ENCODE measurements at places on chromosomes 2 and 18. TPM values are rescaled to one million over a fixed set of nuclear protein-coding genes. Genes with fewer than 3 reads are reported as not detected.

Gene GDF7
- total RNA-seq = under 0.01 TPM

Gene ZSWIM2
- total RNA-seq = not detected

Gene CUL3
- total RNA-seq = 59.5 TPM

Gene SERPINB4
- not detected for total RNA-seq

Gene TMEM87B
- 38.9 TPM for total RNA-seq

Gene MC2R
- total RNA-seq = not detected

Gene CYP1B1
- total RNA-seq = 827 TPM

Gene AQP4
- not detected for total RNA-seq

Gene DNAJC27
- total RNA-seq = 7.7 TPM

Gene KLHL29
- 3.3 TPM for total RNA-seq

Gene CHST9
- total RNA-seq = not detected

Gene COL3A1
- 3,160 TPM for total RNA-seq

Gene KCNF1
- total RNA-seq = not detected

- no peak for DNase-seq
Measured at GRCh38 chr18:53610957-53611356, 613.5 kb downstream of the MBD2 start.

GRCh38 chr2:41784496-41784895 lies 263.3 kb upstream of the PKDCC start:
- DNase-seq = peak; percentile 53

DNA sequence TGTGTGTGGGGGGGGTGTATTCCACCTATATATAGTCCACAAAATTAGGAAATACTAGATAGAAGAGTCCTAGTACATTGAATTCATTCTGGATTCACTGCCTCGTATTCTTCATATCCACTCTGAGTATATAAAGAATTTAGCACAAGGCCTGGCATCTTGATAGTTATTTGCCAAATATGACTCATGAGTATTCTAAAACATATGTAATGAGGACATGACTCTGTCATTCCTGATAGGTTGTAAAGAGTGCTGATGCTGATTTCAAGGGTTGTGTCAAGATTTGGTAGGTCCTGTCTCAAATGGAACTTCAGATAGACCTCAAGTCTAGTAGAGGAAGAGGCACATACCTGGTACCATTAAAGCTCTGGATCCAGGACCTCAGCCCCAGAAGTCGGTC lies 173.4 kb upstream of the BOD1L2 start:
- DNase-seq = peak; percentile 6

DNA sequence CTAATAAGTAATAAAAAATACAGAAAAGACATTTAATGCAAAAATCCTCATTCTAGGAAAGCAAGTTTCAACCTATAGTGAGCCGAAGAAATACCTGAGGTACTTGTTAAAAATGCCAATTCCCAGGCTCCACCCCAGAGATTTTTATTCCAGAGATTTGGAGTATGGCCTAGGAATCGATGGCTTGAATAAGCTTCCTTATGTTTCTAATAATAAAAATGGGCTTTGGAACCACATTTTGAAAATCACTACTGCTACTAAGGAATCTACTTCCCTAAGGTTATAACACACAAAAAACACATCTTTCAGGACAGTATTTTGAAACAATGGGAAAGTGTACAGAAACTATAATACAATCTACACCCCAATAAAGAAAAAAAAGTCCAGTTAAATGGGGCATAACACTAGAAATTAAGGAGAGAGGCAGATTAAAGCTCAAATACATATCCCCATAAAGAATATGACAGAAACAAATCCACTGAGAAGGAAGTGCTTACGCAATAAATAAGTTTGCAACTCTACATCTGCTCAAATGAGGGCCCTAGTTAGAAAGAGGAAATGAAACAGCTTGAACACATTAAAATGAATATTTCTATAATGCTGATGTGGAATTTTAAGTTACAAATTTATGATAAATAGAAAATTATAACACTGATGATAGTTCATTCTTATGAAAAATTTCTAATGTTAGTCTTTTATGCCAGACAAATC lies 103.7 kb downstream of the EPB41L3 start:
- DNase-seq = no peak

- DNase-seq = peak; percentile 14
Measured at GRCh38 chr2:105468582-105469042, 69.8 kb upstream of the FHL2 start.

- no peak for DNase-seq
Measured at GRCh38 chr18:38198526-38198925, 632.9 kb upstream of the CELF4 start.

- no peak for DNase-seq
Measured at GRCh38 chr18:67770520-67770919, 254.0 kb upstream of the DSEL start.

DNA sequence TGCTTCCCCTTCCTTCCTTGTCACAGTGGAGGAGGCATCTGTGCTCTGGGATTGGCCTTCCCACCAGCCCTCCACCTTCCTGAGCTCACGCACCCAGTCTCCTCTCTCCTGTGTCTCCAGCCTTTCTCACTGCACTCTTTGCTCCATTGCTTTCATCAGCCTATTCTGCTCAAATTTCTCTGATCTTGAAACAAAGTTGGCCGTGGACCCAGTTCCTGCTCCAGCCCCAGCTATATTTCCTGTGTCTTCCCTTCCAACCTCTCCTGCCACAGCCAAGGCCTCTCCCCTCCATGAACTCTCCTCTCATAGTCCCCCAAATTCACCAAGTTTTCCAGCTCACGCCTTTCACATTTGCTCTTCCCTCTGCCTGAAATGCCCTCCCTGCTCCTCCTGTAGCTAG lies 226.6 kb upstream of the AGAP1 start:
- no peak for DNase-seq

DNA sequence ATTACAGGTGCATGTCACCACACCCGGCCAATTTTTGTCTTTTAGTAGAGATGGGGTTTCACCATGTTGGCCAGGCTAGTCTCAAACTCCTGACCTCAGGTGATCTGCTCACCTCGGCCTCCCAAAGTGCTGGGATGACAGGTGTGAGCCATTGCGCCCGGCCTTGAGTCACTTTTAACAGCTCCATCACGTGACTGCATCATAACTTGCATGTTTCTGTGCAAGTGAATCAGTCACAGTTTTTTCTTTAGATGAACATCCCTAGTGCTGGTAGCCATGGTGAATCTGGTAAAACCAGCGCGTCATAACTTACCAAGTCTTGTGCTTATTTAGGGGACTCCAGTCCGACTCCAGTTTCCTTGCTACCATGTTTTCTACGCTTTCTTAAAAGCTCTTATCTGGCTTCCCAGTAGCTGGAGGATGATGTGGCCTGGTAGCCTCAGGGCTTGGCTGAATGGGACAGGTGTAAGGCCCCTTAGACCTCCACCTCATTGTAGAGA lies 33.1 kb downstream of the PCARE start:
- DNase-seq = no peak

- no peak for DNase-seq
Measured at GRCh38 chr2:54497763-54498680, 41.9 kb downstream of the SPTBN1 start.

DNA sequence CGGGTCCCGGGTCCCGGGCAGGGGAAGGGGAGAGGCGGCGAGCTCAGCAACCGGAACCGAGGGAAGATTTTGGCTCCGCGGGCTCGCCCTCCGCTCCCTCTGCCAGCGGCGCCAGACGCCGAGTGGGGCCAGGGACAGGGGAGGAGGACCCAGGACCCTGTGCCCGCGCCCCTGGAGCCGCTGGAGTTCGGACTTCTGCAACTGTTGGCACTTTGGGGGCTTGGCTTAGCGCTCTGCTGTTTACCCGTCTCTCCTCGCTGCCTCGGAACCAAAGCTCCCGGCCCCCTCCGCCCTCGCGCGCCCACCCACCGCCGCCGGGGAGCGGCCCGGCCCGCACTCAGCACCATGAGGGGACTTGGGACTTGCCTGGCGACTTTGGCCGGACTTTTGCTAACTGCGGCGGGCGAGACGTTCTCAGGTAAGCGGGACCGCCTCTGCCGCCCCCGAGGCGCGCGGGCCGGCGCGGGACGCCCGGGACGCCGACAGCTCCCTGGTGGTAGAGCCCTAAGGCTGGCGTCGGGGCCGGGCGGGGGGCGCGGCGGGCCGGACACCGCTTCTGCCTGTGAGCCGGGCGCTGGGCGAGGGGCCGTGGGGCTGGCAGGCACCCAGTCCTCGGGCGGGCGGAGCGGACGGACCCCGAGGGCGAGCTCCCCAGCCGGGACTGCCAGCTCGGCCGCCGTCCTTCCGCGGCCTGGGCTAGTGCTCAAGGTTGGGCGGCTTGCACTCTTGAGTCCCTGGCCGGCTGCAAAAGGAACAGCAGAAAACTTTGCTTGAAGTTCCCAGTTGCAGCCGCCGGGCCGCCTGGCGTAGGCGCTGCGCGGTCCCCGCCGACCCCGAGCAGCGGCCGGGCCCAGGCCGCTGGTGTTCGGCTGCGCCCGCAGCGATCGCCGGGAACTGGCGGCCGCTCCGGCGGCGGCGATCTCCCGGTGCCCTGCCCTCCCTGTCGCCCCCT lies 634 bp downstream of the PTPRM start:
- DNase-seq = peak; percentile 93

- peak; percentile 29 for DNase-seq
Measured at GRCh38 chr2:160156665-160157064, 43.4 kb downstream of the ITGB6 start.

DNA sequence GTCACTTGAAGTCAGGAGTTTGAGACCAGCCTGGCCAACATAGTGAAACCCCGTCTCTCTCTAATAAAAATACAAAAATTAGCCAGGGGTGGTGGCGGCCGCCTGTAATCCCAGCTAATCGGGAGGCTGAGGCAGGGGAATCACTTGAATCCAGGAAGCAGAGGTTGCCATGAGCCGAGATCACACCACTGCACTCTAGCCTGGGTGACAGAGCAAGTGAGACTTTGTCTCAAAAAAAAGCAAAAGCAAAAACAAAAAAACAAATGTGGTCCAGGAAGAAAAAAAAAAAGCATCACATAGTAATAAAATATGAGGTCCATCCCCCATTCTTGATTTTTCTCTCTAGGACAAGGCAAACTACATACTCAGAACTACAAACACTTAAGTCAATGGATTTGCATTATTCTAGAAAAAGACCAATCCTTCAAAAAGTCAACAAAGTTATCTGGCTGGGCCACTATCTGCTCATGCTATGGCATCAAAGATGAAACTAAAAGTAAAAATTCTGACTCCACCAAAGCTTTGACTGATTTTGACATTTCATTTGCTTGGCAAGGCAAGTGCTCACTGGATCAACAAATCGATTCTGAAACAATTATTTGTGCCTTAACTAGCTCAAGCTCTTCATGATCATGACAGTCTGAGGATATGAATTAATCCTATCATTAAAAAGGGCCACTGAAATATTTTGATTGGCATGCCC lies 28.4 kb downstream of the MEX3C start:
- no peak for DNase-seq

DNA sequence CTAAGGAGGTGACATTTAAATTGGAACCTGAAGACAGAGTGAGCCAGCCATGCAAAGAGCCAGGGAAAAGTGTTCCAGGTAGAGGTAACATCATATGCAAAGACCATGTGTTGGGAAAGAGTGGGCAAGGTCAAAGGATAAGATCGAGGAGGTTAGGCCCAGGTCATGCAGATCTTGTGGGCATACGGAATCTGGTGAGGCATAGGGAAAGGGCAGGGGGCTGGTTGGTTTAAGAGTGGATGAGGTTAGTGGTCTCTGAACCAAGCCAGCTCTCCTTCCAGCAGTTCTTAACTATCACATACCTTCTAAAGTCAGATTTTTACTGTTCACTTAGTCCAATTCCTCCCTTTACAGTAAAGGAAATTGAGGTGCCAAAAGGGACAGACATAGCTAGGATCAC lies 3.0 kb downstream of the ANKRD53 start:
- DNase-seq = peak; percentile 76

GRCh38 chr2:150640039-150640438 lies 152.6 kb upstream of the RND3 start:
- no peak for DNase-seq

DNA sequence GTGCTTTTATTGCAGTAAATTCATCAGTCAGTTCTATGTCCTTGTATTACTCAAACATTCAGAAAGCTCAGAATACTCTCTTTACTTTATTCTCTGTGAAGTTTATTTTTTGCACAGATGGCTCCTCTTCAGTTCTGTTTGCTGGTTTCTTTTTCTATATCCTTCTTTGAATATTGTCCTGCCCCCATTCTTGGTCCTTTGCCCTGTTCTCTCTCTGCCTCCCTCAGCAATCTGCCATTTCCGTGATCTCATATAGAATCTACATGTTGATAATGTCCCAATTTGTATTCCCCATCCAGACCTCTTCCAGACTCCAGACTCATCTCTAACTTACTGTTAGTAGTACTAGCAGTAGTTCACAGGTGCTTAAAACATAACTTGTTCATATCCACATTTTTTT lies 102.6 kb downstream of the HNMT start:
- DNase-seq = no peak

GRCh38 chr2:99729104-99730025 lies 239.5 kb upstream of the REV1 start:
- no peak for DNase-seq

- DNase-seq = no peak
Measured at GRCh38 chr2:4381773-4382172, 678.4 kb downstream of the DCDC2C start.
